ENCODE measurements at places on chromosomes 11 and 22. TPM values are rescaled to one million over a fixed set of nuclear protein-coding genes. Genes with fewer than 3 reads are reported as not detected.

SLC22A25 gene
- total RNA-seq, result not detected

RDX gene
- total RNA-seq, result 71.8 TPM

CRYBB3 gene
- 1.8 TPM for total RNA-seq

TP53I11 gene
- 27.8 TPM for total RNA-seq

LRP5 gene
- total RNA-seq, result 64.8 TPM

DNA sequence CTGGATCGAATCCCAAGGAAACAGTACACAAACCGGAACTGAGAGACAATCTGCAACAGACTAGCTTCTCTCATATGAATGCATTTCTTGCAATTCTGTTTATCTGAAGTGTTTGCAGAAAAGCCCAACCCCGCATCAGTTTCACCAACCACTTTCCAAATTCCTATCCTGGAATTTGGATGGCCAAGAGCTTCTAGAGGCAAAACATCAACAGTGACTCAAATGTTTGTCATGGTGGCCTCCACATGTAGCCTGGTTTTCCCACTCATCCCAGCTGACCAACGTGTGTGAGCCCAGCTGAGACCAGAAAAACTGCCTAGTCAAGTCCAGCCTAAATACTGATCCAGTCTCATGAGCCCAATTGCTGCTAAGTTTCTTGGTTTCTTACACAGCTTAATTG lies 8.3 kb upstream of the MIEF1 start:
- DNase-seq, result no peak

DNA sequence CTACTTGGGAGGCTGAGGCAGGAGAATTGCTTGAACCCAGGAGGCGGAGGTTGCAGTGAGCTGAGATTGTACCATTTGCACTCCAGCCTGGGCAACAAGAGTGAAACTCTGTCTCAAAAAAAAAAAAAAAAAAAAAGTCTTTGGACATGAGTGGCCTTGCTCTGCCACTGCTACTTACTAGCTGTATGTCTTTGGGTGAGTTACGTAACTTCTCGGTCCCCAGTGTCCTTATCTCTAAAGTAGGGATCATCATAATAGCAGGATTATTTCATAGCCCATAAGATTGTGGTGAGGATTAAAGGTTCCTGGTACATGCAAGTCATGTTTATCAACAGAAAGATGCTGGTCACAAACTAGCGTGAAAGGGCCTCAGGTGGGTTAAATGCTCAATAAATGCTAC lies 53.9 kb upstream of the HEPHL1 start:
- no peak for DNase-seq

GRCh38 chr22:49554296-49554625 lies 273.4 kb downstream of the BRD1 start:
- no peak for DNase-seq

DNA sequence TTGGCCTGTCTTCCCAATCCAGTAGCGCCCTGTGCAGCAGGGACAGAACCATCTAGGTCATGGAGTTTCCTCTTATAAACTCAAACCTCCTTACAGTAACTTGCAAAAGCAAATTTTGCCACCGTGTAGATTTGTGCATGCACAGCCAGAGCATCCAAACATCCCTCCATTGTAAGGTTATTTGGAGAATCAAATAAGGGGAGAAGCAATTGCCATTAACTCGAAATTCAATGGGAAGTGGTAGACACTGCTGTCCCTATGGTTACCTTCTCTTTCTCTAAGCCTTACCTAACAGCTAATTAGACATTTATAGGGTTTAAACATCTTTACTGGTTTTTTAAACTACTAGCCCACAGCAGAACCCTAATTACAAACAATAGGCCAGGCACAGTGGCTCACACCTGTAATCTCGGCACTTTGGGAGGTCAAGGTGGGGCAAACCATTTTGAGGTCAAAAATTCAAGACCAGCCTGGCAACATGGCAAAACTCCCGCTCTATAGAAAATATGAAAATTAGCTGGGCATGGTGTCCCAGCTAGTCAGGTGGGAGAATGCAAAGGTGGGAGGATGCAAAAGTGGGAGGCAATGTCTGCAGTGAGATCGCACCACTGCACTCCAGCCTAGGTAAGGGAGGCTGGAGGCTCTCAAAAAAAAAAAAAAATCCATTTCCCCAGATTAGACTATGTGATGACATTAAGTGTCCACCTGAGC lies 6.6 kb downstream of the HSPA8 start:
- DNase-seq, result no peak

DNA sequence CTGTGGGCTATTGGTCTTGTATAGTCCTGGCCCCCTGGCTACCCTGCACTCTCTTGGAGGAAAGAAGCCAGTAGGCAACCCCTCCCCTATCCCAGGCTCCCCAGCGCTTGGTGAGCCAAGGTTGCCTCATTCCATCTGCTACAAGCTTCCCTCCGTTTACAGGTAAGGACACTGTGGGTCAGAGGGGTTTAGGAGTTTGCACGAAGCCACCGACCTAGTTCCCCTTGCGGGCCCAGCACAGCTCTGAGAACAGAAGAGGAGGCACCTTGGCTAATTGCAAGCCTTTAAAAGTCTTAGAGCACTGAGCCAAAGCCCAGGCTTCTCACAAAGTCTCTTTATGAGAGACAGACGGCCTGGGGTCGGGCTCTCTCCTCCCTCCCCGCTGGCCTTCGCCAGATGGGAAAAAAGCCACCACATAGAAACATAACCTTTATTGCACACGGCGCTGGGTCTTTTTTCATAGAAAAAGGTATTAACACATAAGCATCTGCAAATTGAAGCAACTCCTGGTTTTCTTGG lies 99.8 kb downstream of the CEP164 start:
- no peak for DNase-seq

- no peak for DNase-seq
Measured at GRCh38 chr11:113319085-113319484, 4.7 kb downstream of the TTC12 start.

DNA sequence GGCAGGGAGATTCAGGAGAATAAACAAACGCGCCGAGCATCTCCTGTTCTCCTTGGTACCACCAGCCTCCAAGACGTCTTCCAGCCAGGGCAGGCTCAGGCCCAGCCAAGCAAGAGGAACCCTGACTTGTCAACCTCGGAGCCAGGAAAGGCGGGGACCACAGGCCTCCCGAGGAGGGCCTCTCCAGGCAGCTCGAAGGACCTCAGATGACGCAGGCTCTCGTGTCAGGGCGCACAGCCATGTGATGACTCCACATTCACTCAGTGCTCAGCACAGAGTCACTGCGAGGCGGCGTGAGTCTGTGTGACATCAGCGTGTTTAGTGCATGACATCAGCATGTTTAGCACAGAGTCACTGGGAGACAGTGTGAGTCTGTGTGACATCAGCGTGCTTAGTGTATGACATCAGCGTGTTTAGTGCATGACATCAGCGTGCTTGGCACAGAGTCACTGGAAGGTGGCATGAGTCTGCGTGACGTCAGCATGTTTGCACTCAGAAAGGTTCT lies 241.4 kb downstream of the BRD1 start:
- no peak for DNase-seq

DNA sequence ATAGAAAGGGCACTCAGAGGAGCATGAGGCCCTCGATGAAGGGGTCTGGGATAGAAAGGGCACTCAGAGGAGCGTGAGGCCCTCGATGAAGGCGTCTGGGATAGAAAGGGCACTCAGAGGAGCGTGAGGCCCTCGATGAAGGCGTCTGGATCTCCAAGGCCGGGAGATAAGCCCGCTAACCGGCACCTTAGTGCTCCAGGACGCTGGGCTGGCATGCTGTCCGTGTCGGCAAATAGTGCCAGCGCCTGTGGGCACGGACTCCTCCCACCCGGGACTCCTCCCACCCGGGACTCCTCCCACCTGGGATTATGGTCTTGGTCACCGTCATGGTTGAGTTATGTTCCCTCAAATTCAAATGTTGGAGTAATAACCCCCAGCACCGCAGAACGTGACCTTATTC lies 725.3 kb downstream of the BRD1 start:
- DNase-seq, result no peak

Data from Calu3 (cell line).